ENCODE measurements at places on chromosomes 6 and 20.

- DNase-seq: no peak
Measured at GRCh38 chr6:46605091-46605797, 47.4 kb downstream of the CYP39A1 start.

DNA sequence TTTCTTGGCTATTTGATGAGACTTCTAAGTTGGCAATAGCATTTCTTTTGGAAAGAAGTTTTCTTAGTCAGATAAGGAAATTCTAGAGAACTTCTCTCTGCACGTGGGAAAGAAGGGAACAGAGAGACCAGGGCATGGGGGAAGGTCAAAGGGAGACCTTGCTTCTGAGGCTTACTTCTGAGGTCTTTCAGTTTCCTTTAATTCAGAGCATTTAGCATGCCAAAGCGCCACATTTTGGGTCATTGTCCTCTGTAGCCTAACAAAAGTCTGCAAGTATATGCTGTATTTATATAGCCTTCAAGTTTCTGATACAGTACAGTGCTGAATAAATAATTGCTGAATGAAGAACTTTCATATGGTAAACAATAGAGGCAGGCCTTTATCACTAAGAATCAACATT, 95.6 kb downstream of the SAMD3 start:
- no peak for DNase-seq

DNA sequence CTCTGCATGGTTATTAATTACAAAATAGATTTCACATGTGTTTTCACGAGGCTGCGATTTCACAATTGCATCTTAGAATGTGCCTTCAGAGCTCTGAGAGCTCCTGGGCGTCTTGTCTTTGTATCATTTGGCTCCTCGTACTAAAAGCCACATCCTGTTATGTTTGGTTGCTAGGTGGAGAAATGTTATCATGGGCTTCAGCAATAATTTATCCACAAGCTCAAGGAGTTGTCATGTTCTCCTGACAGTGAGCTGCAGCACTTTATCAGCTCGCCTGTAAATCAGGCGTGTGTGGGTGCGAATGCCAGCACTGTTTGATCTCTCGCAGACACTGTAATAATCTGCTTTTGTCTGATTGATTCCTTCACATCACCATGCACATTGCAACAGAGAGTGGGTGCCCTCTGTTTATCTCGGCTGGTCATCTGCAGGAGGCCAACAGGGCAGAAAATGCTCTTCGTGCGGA, 218.6 kb upstream of the ZFP64 start:
- no peak for DNase-seq

- no peak for DNase-seq
Measured at GRCh38 chr6:90098627-90099026, 198.0 kb downstream of the BACH2 start.

- no peak for DNase-seq
Measured at GRCh38 chr20:30168800-30169138, 1088.7 kb upstream of the DEFB115 start.

GRCh38 chr6:105648276-105648675, 245.4 kb upstream of the PREP start:
- DNase-seq: no peak

- DNase-seq: no peak
Measured at GRCh38 chr6:40720375-40720748, 133.2 kb upstream of the LRFN2 start.

DNA sequence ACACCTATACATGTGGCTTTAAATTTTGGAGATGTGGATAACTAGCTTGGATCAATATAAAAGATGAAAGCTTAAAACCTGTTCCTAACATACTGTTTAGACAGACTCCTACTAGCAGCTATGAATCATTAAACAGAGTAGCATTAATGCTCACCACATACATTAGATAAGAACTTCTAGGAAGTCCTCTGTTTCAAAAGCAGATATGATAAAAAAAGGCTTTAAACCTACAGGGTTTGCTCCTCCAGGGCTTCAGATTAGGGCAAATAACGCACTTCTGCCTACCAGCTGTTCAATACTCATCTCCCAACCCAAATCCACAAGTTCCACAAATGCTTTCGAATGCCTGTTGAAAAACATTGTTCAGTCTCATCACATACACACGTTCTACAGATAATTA, 1.5 kb downstream of the REPS1 start:
- DNase-seq: no peak

DNA sequence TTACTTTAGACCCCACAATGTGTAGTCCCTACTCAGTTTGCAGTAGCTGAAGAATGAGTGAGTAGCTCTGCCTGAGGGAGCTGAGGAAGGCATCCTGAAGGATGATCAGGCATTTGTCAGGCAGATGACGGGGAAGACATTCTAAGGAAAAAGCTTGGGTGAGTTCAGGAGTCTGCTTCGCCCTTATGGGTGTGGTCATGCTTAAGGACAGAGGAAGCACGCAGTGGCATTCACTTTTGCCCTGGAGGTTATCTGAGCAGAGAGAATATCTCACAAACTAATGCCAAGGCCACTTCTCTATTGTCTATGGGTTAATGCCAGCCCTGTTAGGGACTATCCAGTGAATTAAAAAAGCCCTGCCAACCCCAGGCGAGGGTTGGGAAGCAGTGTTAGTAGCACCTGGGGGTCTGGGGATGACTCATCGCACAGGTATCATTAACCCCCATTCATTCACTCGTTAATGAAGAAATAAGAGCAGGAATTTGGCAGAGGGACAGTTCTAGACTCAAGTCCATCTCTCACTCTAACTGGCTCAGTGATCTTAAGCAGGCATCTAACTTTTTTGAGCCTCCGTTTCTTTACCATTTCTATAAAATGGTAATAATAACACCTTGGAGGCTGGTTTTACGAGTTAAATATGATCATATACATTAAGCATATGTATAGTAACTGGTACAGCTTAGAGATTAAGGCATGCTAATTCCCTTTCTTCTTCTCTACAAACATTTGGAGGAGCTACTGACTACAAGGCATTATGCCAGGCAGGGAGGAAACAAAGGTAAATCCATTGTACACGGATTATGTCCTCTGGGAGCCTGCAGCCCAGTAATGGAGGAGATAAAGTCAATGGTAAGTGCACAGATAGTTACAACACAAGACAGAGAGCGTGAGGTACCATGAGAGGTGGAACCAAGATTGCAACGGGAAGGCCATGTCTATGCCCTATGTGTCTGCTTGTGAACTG, 93.2 kb upstream of the AKIRIN2 start:
- no peak for DNase-seq

DNA sequence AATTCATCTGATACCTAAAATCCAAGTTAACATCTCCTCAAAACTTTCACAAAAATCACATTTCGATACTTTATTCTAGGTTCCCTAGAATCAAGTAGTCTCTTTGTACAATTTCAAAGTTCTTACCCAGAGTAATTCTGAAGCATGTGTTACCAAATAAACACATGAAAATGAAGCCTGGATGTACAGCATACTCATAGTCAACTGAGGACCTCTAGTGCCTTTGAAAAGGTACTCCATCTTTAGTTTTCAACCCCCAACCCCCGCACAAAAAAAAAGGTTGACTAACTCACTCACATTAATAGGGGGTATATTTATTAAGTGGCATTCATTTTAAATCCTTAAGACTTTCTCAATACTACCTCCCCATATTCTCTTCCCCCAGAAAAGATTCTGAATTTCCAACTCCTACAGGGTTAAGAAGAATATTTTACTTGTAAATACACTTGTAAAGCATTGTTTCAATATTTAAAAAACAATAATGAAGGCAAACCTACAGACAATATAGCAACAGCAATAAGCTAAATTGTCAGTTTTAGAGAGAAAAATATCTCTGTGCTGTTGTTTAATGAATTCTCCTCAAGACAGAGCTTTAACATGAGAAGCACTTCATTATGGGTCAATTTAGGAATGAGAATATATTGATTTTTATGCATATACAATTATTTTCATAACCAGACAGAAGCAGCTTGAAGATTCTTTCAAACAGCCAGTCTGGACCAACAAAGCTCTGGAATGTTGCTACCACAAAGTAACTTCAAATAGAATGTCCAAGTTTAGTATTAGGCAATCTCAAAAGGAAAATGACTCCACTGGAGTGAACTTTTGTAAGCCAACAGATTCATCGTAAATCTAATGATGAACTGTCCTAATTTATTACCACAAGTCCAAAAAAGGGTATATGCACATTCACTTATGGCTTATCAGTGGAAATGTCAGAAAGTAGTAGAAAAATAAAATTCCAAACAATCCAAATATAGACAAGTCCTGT, 3.3 kb downstream of the PLN start:
- DNase-seq: peak; percentile 50

GRCh38 chr20:33437141-33437911, 6.2 kb downstream of the SNTA1 start:
- no peak for DNase-seq

DNA sequence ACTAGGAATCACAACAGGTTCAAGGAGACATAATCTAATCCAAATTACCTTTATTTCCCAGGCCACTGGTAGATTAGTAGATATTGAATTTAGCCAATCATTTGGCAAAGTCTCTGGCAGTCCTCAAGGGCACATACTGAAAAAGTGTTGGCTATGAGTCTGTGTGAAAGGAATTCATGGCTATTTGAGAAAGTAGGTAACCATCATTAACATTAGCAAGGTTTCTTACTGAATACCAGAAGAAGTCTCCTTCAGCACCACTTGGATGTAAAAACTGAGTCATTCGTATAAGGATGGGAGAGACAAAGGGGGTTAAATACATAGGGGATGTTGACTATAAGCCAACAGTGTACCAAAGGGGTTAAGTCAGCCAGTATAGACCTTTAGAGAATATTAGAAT, 36.7 kb downstream of the AGPAT4 start:
- no peak for DNase-seq

- DNase-seq: no peak
Measured at GRCh38 chr20:17500271-17500670, 30.9 kb downstream of the BFSP1 start.

DNA sequence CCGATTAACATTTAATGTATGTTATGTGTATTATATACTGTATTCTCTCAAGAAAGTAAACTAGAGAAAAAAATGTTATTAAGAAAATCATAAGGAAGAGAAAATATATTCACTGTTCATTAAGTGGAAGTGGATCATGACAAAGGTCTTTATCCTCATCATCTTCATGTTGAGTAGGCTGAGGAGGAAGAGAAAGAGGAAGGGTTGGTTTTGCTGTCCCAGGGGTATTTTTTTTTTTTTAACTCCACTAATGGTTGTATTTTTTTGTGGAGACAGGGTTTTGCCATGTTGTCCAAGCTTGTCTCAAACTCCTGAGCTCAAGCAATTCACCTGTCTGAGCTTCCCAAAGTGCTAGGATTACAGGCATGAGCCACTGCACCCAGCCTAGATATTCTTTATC, 11.0 kb downstream of the ECT2L start:
- no peak for DNase-seq

DNA sequence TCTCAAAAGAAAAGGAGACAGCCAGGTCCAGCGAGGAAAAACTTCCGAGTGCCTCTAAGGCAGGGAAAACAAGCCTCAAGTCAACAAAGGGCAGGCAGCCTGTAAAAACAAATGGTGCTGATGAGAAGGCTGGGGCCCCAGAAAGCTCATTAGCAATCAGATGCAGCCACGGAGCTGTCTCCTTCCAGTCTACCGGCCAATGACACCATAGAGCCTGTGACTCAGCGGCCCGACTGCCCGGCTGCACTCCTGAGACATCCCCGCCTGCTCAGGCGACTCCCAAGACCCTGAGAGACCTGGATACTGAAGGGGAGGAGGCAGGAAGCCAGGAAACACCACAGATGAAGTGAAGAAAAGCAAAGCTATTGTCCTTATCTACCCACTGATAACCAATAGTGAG, 120.1 kb upstream of the HDDC2 start:
- DNase-seq: no peak

DNA sequence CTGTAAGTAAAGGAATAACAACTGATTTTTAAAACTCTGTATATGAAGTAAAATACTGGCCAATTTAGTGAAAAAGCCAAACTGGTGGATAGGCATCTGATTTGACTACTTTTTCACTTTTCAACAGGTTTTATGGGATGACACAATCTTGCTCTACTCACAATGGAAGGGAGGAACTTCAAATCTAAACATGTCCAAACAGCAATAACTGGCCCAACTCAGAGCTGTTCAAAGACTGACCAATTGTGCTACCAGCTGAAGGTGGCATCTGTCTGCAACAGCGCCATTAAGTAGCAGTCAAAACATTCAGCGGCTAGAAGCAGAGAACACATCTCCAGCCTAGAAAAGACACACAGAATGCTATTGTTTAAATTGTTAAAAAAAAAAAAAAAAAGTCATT, 44.6 kb downstream of the SESN1 start:
- no peak for DNase-seq

GRCh38 chr20:25226433-25227316, 21.2 kb upstream of the PYGB start:
- no peak for DNase-seq

DNA sequence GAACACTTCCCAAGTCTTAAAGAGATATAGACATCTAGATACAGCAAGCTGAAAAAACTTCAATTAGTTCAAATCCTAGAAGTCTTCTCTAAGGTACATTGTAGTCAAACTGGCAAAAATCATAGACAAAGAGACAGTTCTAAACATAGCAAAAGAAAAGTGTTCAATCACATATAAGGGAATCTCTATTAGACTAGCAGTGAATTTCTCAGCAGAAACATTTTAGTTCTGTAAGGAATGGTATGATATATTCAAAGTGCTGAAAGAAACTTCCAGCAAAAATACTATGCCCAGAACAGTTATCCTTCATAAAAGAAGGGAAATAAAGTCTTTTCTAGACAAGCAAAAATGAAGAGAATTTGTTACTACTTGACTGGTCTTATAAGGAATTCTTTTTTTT, 186.3 kb upstream of the SYNCRIP start:
- DNase-seq: no peak

- DNase-seq: no peak
Measured at GRCh38 chr20:57147185-57147584, 119.3 kb downstream of the BMP7 start.

GRCh38 chr6:112682071-112682470, 334.9 kb downstream of the RFPL4B start:
- no peak for DNase-seq

DNA sequence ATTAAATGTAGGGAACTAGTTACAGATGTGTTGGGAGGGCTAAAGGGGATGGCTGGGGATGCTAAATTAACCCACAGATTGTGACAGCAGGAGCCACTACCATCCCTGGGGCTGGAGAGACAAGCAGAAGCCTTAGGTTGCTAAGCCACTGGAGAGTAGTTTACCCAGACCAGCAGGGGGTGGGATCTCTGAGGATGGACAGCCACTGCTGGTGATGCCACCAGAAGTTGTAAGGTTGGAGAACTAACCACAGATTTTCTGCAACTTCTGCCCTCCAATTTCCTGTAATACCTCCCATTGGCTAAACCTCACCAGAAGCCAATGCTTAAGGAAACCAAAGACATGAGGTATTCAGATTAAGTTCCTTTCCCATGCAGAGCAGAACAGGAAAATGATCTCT, 139.6 kb upstream of the NOX3 start:
- DNase-seq: no peak

Measured in NCI-H526 treated with DMSO at 0.1 percent for 48 hours (cell line).